ENCODE measurements at places on chromosomes 2 and 18. TPM values are rescaled to one million over a fixed set of nuclear protein-coding genes. Genes with fewer than 3 reads are reported as not detected.

GRCh38 chr2:188332619-188333018 is 40.9 kb downstream of the GULP1 start:
- no peak for DNase-seq

DNA sequence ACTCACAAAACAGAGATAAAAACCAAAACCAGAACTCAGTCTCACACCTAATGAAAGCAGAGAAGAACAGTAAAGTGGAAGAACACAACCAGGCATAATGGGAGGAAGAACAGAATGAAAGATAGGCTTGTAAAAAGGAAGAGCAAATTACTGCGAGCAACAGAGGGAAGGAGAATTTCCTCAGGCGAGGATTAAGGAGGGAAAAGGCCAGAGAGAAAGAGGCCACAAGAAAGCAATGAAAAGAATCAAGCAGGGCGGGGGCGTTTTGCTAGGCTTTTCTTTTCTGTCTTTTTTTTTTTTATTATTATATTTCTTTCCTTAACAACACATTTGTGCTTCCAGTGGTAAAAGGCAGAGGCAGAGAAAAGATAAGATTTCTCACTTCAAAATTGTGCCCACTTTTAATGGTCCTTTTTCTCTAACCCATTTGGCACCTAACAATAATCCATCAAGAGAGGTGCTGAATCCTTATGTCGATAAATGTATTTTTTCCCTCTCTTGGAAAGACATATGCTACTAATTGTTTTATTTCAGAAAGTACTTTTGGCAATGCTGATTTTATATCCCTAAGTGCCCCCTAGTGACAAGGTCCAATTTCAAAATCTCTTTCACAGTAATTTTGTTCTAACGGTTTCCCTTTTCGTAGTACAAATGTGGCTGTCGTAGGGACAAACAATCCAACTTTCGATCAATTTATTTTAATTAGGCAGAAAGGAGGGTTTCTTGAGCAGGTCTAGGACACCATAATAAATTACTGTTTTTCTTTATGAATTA is 138.7 kb upstream of the AQP4 start:
- DNase-seq, result no peak

DNA sequence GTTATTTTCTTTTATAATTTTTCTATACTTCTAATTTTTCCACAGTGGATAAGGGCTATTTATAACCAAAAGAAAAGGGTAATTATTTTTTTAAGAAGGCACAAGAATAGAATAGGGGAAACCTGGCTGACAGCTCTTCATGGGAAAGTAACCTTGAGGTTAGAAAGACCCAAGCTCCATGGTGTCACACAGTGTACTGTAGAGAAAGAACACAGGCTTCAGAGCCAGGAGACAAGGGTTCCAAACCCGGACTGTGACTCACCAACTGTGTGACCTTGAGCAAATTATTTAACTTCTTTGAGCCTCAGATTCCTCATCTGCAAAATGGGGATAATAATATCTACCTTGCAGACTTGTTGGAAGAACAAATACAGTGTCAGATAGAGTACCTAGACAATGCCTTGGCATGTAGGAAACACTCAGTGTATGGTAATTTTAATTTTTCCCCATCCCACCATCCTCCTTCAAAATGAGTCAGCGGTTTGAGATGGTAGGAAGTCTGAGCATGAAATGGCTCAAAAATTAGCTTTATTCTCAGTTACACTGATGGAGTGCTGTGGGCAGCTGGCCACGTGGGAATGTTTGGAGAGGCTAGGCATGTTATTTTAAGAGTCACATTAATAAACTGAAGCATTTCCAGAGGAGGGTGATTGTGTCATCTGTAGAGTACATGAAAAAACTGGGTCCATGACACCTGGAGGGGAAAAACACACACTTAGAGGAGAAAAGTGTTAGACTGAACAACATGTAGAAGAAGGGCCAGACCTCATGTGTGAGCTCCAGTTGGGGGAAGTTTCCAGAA is 36.7 kb downstream of the TMEM37 start:
- DNase-seq, result no peak

DNA sequence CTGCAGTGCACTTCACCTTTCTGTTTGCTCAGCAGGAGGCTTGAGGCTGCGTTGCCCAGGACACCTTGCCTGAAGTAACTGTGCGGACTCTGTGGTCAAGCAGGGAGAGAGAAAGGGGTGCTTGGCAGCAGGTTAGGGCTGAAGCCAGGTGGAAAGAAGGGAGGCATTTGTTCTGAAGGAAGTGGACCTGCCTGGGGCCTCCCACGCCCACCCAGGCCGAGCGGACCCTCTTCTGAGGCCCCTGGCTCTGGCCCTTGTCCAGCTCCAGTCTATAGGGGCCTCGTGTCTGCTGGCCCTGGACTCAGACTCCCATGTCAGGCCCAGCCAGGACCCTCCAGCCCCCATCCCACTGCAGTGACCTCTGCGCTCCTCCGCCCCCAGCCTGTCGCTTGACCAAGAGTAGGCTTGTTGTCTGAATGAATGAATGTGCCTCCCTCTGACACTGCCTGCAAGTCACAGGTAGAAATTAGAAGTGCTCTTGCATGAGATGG is 2.5 kb downstream of the SNED1 start:
- DNase-seq, result no peak

- DNase-seq, result no peak
Measured at GRCh38 chr18:42184685-42185477, 229.8 kb downstream of the PIK3C3 start.

The ADD2 gene
- polyA plus RNA-seq, result not detected

GRCh38 chr2:73072129-73072395 is 550 bp upstream of the SFXN5 start:
- no peak for DNase-seq

The SP110 gene
- polyA plus RNA-seq, result 6.6 TPM

GRCh38 chr2:134574611-134575330 is 144.0 kb downstream of the TMEM163 start:
- no peak for DNase-seq

The IL36B gene
- polyA plus RNA-seq, result not detected

GRCh38 chr18:57095884-57096283 is 51.0 kb upstream of the BOD1L2 start:
- DNase-seq, result no peak

GRCh38 chr2:96238266-96238665 is 27.5 kb downstream of the TMEM127 start:
- DNase-seq, result no peak

The ERCC3 gene
- polyA plus RNA-seq, result 46.0 TPM

DNA sequence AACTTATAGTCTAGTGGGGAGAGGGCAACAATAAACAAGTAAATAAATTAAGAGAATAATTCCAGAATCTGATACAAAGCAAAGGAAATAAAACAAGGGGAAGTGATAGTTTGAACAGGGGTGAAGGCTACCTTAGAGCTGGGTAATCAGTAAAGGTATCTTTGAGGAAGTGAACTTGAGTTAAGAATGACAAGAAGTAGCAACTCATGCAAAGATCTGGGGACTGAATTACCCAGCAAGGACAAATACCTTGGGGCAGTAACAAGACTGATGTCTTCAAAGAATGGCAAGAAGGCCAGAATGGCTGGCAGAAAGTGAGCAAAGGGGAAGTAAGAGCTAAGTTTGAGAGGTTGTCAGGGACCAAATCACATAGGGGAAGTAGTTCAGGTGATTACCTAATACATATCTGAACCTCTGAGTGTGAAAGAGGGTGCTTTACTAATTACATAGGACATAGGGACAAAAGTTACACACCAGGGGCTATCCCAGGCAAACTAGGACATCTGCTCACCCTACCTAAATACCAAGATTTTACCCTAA is 244.6 kb upstream of the HNRNPA3 start:
- no peak for DNase-seq

- DNase-seq, result no peak
Measured at GRCh38 chr2:58427572-58428095, 186.5 kb upstream of the FANCL start.

- no peak for DNase-seq
Measured at GRCh38 chr2:170813611-170814532, 2.8 kb upstream of the GAD1 start.

- no peak for DNase-seq
Measured at GRCh38 chr18:31091350-31091749, 10.9 kb downstream of the DSC2 start.

- no peak for DNase-seq
Measured at GRCh38 chr2:152355409-152355831, 20.4 kb downstream of the FMNL2 start.

The RAD51AP2 gene
- not detected for polyA plus RNA-seq

DNA sequence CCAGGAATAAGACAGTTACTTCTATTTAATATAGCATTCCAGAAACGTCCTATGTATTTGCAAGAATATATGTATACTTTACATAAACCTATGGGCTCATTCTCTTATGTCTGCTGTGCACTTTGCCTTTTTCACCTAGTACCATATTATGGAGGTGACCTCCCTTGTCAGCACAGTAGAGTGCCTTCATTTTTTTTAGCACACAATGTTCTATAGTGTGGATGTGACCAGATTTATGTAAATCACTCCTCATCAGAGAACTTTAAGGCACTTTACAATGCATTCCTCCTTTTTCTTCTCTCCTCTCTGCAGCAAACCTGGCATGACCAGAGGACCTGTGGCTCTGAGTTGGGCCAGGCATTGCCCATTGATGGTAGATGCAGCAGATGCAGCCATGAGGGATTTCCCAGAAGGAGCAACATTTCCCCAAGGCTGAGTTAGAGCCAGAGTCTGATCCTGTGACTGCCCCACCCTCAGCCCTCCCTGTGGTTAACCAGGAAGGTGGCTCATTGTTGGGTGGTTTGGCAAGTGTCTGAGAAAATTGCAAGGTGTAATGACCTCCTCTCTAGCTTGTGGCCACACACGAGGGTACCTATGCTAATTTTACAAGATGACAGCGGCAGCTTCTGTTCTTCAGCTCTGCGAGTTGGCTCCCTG is 76.5 kb upstream of the DLX2 start:
- DNase-seq, result no peak

The CERS6 gene
- 1.6 TPM for polyA plus RNA-seq

The DSG1 gene
- polyA plus RNA-seq, result not detected

The TNFAIP6 gene
- polyA plus RNA-seq, result 2.1 TPM

Measured in BJ (cell line).